ENCODE measurements at places on chromosomes 3 and 15.
A peak's percentile ranks its signal among the peaks of the same experiment; 100 is the strongest.

- H3K36me3 ChIP-seq: no peaks in the 10 kb centered on the region
- no peak overlapping the region for H3K4me3 ChIP-seq
- no peaks in the 10 kb centered on the region for H3K4me1 ChIP-seq
- H3K27me3 ChIP-seq: peaks cover 2% of the 10 kb centered on the region
Observed at GRCh38 chr15:66051833-66052232, 182.5 kb downstream of the RAB11A start.

DNA sequence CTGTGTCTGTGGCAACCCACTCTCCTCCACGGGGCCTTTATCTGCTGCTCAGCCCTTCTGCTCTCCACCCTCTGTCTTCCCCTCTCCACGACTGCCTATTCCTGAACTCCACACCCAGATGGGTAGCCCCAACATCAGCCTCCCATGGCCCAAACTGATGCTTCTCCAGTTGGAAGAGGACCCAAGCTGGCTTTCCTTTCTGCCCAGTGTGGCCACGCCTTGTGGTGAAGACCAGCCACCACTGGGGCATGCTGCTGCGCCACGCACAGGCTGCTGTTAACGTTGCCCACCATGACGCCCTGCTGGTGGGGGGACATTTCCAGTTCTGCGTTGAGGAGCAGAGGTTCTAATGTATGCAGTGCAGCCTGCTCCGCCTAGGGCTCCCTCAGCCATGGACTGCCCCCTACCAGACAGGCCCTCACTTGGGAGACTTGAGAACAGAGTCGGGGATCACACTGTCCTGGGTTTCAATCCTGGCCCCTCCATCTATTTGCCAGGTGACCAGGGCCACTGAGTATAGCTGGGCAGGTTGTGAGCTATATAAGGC lies 26.9 kb downstream of the CFAP100 start:
- H3K36me3 ChIP-seq: no peaks in the 10 kb centered on the region
- H3K27ac ChIP-seq: no peak overlapping the region
- peaks cover 2% of the 10 kb centered on the region for H3K27me3 ChIP-seq
- H3K4me3 ChIP-seq: no peak overlapping the region
- H3K4me1 ChIP-seq: peaks cover 2% of the 10 kb centered on the region

DNA sequence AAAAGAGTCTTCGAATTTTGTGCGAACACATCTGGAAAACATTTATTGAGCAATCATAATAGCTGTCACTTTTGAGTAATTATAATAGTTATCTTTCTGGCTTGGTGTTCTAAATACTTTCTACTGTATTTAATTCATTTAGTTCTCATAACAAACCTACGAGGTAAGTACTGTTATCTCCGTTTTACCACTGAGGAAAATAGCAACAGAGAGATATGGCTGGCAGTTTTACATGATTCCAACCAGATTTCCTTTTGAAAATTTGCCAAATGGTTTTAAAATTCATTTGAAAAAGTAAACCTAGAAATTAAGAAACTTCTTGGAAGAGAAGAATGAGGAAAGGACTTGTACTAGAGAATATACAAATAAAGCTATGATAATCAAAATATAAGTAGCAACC lies 37.3 kb upstream of the MGA start:
- peak overlapping the region; percentile 51 for H3K4me3 ChIP-seq
- H3K27me3 ChIP-seq: peaks cover 7% of the 10 kb centered on the region
- H3K36me3 ChIP-seq: no peaks in the 10 kb centered on the region
- H3K4me1 ChIP-seq: peaks cover 3% of the 10 kb centered on the region

DNA sequence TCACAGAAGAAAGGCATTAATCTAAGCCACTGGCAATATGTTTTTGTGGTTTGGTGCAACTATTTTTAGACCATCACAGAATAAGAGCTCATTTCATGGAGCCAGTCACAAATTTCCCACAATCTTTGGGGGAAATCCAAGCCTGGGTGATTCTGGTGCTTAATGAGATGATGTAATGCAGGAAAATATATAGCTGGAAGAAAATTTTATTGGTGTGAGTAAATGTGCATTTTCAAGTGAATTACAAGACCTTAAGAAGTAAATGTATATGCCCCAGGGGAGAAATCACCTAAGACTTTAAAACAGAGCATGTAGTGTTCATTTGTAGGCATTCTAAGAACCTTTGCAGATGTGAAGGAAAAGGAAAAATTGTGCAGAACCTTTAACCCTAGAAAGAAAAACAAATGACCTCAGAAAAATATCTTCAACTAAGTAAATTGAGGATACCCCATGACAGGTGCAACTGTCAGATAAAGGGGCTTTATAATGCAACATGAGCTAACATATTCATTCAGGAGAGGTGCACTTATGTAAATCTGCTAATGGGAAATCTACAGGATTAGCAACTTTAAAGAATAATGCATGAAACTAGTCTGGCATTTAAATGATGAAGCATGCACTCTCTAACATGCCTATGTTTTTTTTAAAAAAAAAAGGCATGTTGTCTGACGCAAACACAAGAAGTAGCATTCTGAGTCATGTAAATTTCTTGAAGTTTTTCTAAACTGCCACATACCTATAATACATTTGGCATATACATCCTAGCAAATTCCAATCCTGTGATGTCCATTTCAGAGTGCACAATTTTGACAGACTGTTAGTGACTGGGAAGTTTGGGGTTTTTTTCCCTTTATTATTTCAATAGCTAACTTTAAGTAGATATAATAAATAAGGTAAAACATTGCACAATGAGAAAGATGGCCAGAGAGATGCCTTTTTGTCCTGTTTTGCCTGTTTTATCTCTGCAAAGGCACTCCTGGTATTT lies 105.1 kb downstream of the MEX3B start:
- no peak overlapping the region for H3K27ac ChIP-seq
- H3K4me3 ChIP-seq: no peak overlapping the region
- H3K4me1 ChIP-seq: peaks cover 55% of the 10 kb centered on the region
- DNase-seq: no peak

DNA sequence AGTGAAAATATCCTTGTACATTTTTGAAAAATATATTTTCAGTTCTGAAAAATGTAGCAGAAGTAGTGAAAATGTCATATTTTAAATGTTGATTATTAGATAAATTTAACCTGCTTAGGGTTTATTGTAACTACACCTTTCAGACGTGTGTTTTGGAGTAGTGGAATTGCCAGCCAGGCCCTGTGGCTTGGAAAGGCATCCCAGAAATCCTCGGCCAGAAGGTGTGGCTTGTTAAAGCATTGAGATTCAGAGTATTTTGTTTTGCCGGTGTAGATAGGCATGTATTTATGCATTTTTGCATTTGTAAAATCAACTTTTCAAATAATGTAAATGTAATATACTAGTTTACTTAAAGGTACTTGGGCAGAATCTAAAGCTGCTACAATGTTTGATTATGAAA lies 7.0 kb downstream of the EBLN2 start:
- H3K36me3 ChIP-seq: peaks cover 8% of the 10 kb centered on the region
- DNase-seq: no peak
- no peaks in the 10 kb centered on the region for H3K4me1 ChIP-seq
- H3K27ac ChIP-seq: no peak overlapping the region
- H3K4me3 ChIP-seq: no peak overlapping the region
- H3K27me3 ChIP-seq: no peaks in the 10 kb centered on the region

DNA sequence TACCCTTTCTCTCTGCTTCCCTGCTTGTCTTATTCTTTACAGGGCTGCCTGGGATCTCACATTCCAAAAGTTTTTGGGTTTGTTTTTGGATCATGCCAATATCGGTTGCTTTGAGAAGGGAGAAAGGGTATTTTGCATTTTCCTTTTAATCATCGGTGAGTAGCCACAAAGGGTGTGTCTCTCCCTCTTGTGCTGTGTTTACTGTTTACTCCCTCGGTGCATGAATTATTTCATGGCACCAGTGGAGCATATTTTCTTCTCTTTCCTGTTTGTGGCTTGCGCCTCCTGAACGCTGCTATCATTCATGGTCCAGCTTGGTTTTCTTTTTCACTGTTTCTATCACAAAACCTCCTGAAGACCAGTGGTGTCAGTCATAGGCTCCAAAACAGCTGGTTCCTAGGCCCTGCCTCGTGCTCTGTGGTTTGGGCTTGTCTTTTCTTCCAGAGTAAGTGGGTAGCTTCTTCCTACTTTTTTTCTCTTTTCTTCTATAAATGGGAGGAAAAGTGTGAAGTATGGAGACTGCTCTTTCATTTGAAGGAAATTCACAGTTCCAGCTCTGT lies 54.9 kb downstream of the IGF1R start:
- H3K4me1 ChIP-seq: peaks cover 26% of the 10 kb centered on the region
- no peak for DNase-seq
- peaks cover 3% of the 10 kb centered on the region for H3K27me3 ChIP-seq
- H3K36me3 ChIP-seq: peaks cover 4% of the 10 kb centered on the region
- no peak overlapping the region for H3K4me3 ChIP-seq

GRCh38 chr15:94731286-94731685 lies 499.9 kb downstream of the MCTP2 start:
- H3K4me1 ChIP-seq: peaks cover 2% of the 10 kb centered on the region
- H3K36me3 ChIP-seq: no peaks in the 10 kb centered on the region
- no peak for DNase-seq
- no peak overlapping the region for H3K4me3 ChIP-seq

DNA sequence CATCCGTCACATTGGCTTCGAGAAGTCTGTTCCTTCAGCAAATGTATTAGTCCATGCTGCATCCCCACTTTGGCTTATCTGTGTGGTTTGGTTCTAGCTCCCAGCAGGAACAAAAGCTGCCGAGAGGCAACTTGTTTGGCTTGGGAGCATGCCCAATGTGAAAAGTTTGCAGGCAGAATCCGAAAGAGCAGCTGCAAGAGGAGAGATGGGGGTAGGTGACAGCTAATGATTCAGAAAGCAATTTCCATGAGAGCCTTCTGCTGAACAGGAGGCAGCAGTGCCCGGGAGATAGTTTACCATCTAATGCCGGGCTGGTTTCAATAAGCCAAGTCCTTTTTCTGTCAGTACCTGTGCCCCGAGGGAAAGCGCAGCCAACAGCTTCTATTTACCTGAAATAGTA lies 60.2 kb downstream of the GRM7 start:
- H3K27me3 ChIP-seq: peaks cover 4% of the 10 kb centered on the region
- no peak overlapping the region for H3K4me3 ChIP-seq
- H3K4me1 ChIP-seq: no peaks in the 10 kb centered on the region
- H3K27ac ChIP-seq: no peak overlapping the region

- H3K27me3 ChIP-seq: peaks cover 2% of the 10 kb centered on the region
- H3K4me3 ChIP-seq: no peak overlapping the region
- peaks cover 3% of the 10 kb centered on the region for H3K36me3 ChIP-seq
Observed at GRCh38 chr15:70329179-70329578, 231.5 kb upstream of the TLE3 start.

- H3K4me3 ChIP-seq: peak overlapping the region; percentile 94
- H3K36me3 ChIP-seq: peaks cover 9% of the 10 kb centered on the region
- H3K27ac ChIP-seq: no peak overlapping the region
- peaks cover 5% of the 10 kb centered on the region for H3K27me3 ChIP-seq
- H3K4me1 ChIP-seq: peaks cover 29% of the 10 kb centered on the region
- DNase-seq: no peak
Observed at GRCh38 chr3:4495294-4496086, 2.3 kb downstream of the ITPR1 start.

DNA sequence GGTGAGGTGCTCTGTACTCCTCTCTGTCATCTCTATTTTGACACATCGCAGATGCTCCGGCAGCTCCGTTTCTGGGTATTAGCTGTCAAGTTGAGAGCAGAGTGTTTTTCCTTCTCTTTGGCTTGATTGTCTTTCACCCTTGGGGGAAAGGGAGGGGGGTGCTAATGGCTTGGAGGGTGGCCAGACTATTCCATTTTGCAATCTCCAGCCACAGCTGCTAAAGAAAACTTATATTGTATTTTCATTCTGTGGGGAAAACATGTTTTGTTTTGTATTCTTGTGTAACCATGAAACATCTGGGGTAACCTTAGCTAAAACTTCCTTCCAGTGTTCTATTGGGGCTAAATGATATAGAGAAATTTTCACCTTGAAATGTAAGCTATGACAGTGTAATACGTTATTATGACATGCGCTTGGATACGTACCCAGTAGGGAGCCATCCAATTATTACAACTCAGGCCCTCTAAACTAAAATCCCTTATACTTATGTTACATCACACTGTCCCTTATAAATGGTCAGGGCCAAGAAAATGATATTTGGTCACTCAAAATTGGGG lies 14.0 kb upstream of the LARP6 start:
- no peaks in the 10 kb centered on the region for H3K36me3 ChIP-seq
- H3K27me3 ChIP-seq: peaks cover 2% of the 10 kb centered on the region
- no peak overlapping the region for H3K27ac ChIP-seq
- H3K4me1 ChIP-seq: no peaks in the 10 kb centered on the region

DNA sequence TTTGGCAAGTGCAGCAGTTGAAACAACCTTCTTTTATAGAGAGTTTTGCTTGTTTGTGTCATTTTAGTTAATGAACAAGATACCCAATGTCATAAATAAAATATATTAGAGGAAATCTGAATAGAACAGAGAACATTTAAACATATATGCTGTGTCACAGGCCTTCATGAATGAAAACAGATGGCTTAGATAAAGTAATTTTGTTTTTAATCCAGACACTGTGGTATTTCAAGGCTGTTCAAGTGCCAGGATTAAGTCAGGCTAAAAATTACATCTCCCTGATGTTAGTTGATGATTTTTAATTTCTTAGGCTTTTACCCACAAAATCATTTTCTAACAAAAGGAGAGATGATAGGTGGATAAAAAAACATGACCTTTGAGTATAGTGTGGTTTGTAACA lies 4.9 kb upstream of the ACKR4 start:
- no peaks in the 10 kb centered on the region for H3K27me3 ChIP-seq
- peaks cover 8% of the 10 kb centered on the region for H3K36me3 ChIP-seq
- H3K27ac ChIP-seq: no peak overlapping the region
- peaks cover 5% of the 10 kb centered on the region for H3K4me1 ChIP-seq
- DNase-seq: no peak
- no peak overlapping the region for H3K4me3 ChIP-seq

GRCh38 chr3:110774496-110775265 lies 296.9 kb upstream of the NECTIN3 start:
- H3K4me1 ChIP-seq: no peaks in the 10 kb centered on the region
- H3K27ac ChIP-seq: no peak overlapping the region
- H3K27me3 ChIP-seq: no peaks in the 10 kb centered on the region
- DNase-seq: no peak

GRCh38 chr3:186930641-186931531 lies 560 bp downstream of the ST6GAL1 start:
- H3K4me3 ChIP-seq: peak overlapping the region; percentile 98
- DNase-seq: peak; percentile 67

DNA sequence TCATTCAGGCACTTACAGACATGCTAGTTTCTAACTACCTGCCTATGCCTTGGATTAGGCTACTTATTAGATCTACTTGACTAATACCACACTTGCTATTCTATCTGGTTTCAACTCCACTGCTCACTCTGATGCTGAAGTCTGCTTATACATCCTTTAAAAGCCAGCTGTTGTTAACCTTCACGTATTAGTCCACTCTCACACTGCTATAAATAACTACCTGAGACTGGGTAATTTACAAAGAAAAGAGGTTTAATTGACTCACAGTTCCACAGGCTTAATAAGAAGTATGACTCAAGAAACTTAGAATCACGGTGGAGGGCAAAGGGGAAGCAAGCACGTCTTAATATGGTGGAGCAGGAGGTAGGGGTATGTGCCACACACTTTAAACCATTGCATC lies 47.7 kb upstream of the ANKRD28 start:
- H3K27ac ChIP-seq: no peak overlapping the region
- DNase-seq: no peak
- H3K27me3 ChIP-seq: peaks cover 3% of the 10 kb centered on the region
- H3K36me3 ChIP-seq: peaks cover 2% of the 10 kb centered on the region
